T-helper 1 cell (primary cell): ENCODE measurements at places on chromosomes 2 and 18.

GRCh38 chr18:34820360-34821065, 110.4 kb downstream of the DTNA start:
- DNase-seq = no peak

- DNase-seq = no peak
These were observed 89.2 kb upstream of the CTDP1 start for GRCh38 chr18:79590191-79591031.

DNA sequence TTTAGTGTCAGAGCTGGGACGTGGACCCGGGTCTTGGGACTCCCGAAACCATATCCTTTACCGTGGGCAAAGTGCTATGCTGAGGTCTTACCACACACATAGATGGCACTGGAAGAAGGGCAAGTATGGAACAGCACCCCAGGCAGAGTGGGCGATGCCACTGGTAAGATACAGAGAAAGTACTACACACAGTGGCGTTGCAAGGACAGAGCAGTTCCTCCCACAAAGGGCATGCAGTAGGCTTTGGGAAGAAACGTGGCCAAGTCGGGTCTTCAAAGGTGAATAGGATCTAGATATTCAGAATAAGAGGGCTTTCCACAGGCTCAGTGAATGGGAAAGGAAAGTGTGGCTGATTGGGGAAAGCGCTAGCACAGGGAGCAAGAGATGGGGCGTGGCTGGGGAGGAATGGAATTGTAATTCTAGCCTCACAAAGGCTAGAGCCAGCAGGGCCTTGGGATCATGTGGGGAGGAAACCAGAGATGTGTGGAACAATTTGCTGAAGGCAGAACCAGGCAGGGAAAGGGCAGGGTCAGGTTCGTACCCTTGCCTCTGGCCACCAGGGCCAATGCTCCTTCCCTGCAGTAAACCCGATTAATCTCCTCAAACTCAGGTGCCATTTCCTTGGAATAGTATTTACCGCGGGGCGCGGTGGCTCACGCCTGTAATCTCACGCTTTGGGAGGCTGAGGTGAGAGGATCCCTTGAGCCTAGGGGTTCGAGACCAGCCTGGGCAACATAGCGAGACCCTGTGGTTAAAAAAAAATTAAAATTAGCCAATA, 36.0 kb downstream of the PCBP1 start:
- no peak for DNase-seq

DNA sequence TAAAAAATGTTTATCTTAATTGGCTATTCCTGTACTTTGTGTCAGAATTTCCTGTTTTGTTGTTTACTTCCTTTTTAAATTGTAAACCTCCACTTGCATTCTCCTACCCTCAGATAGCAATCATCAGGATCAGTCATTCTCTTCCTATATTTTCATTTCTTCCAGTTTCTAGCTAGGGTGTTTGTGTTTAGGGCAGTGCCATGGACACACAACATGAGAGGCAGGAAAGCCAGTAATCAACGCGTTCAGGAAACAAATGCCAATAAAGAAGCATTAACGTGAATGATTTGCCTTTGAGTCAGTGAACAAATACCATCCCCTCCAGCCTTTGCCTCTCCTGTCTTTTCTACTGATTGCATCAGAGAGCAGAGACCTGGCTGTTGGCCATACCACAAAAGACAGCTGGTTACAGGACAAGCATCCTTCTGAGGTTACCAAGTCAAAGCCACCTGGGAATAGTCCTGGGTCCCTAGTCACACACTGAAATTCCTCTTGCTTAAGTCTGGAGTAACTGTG, 56.7 kb upstream of the FHL2 start:
- DNase-seq = no peak

DNA sequence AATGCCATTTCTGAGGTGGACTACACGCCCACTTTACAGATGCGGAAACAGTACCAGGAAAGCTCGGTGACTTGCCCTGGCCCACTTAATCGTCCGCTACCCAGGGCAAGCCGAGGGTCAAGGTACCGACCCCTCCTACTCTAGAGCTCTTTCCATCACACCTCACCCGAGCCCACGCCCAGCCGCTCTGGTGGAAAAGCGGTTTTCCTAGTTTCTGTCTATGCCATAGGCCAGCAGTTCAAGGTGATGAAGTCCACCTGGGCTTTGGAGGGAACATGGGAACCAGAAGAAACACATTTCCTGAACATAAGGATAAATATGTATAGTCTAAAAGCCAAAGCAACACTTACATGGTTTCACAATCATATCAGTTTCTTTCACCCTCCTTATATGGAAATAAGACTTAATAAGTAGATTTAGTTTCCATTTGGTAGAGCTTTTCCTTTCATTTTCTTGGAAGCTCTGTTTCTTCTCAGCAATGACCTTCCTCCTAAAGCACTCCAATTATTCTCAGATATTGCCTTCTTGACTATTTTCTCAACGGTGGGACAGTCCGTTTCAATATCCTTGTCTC, 567 bp downstream of the VWA3B start:
- DNase-seq = no peak

DNA sequence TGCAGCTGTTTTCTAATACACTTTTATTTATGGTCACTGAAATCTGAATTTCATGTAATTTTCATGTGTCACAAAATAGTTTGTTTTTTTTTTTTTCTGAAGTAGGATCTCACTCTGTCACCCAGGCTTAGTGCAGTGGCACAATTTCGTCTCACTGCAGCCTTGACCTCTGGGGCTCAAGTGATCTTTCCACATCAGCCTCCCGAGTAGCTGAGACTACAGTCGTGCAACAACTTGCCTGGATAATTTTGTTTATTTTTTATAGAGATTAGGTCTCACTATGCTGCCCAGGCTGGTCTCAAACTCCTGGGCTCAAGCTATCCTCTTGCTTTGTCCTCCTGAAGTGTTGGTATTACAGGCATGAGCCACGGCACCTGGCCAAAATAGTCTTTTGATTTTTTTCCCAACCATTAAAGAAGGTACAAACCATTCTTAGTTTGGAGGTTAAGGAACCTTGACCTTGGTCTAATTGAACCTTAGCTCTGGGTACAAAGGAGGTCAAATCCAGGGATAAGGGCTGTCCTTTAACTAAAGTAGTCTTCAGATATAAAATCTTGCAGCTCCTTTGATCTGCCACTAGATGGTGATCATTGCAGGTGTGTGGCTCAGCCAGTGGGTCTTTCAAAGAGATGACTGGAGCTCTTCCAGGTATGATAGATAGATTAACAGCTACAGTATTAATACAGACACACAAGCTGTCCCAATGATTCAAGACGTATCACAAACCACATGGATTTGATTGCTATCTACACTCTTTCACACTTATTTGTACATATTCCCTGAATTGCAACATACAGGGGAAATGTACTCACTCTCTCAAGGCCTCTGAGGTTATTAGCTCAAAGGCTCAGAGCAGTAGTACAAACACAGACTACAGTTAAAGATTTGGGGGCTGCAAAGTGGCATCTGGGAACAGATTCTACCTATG, 4.7 kb upstream of the KRCC1 start:
- no peak for DNase-seq

DNA sequence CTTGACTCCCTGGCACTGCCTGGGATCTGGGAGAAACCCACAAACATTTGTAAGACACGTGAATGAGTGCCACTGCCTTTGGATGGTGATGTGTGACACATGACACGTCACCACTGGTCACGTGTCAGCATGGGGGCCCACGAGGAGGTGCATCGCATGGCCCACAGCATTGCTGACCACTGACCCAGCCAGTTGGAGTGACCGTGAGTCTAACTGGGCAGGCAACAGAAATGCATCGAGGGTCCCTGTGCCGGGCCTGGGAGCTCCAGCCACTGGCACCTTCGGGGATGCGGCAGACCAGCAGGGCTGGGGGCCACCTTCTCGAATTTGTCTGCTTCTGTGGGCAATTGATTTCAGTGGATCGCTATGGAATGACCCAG, 121.9 kb upstream of the HDAC4 start:
- no peak for DNase-seq

DNA sequence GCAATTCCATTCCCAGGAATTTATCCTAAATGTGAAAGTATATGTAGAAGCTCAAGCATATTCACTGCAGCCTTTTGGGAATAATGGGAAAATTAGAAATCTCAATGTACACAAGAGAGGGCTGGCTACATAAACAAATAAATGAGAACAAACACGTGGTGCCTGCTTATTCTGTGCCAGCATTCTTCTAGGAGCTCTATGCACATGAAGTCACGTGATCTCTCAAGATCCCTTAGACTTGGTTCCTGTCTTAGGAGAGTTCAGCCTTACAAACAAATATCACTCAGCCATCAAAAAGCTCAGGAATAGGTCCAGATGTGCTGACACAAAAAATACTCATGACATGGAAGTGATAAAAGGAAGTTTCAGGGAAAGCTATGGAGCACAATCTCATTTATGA, 92.9 kb upstream of the SP3 start:
- no peak for DNase-seq

GRCh38 chr2:143936848-143937722, 582.8 kb downstream of the ZEB2 start:
- no peak for DNase-seq

GRCh38 chr2:126656431-126657147, 631 bp downstream of the GYPC start:
- no peak for DNase-seq

GRCh38 chr2:229652796-229653195, 61.6 kb downstream of the DNER start:
- no peak for DNase-seq

DNA sequence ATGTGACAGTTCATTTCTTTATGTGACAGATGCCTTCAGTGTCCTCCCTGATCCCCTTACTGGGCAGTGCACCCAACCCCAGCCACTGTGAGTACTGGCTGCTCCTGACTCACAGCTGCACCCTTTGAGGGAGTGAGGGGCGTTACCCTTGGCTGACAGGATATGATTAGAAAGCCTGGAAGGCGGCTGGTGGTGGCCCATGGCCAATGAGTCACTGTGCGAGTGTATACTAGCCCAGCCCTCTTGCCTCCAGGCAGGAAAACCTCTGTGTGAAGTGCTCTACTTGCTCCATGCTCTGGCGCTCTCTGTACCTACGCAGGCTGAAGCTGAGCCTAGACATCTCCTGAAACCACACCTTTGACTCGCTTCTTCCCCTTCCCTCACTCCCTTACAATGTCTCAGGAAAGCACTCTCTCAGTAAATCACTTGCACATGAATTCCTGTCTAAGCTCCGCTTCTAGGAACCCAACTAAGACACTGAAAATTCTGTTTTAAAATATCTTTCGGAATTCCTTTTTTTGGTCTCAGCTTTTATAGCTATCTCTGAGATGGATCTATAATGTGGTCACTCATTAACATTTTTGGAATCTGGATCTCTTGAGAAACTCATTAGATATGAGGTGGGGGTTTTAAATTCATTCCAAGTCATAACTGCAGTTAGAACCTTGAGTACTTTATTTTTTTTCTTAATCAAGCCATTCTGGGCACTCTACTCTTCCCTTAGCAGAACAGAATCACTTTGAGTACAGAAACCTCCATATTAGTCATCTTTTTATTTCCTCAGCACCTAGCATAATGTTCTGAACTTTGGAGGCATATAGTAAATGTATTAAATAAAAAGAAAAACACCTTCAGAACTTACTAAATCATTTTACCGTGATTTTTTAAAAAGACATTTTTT, 25.3 kb upstream of the STAM2 start:
- DNase-seq = no peak

DNA sequence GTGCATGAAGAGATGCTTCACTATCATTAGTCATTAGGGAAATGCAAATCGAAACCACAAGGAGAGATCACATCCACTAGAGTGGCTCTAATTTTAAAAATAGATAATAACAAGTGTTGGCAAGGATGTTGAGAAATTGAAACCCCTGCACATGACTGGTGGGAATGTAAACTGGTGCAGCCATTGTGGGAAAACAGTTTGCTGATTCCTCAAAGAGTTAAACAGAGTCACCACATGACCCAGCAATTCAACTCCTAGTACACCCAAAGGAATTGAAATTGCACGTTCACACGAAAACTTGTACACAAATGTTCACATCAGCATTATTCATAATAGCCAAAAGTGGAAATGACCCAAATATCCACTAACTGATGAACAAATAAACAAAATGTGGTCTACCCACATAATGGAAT, 179.5 kb downstream of the BCL2 start:
- DNase-seq = no peak

DNA sequence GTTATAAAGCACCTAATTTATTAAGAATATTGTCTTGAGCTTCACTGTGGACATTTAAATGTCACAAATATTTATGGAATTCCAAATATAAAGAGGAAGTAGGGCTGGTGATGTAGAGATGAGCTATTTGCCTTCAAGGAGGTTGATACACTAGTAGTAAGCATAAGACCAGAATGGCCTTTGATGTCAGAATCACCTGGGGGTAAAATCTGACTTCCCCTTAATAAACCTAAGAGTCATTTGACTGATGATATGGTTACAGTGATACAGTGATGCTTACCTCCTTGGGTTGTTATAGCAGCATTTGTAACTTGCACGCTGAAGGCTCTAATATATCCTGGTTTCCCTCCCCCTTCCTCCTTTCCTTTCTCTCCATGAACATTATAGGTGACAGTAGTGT, 143.7 kb downstream of the CERS6 start:
- no peak for DNase-seq

GRCh38 chr2:42367835-42368234, 6.8 kb upstream of the COX7A2L start:
- DNase-seq = no peak

DNA sequence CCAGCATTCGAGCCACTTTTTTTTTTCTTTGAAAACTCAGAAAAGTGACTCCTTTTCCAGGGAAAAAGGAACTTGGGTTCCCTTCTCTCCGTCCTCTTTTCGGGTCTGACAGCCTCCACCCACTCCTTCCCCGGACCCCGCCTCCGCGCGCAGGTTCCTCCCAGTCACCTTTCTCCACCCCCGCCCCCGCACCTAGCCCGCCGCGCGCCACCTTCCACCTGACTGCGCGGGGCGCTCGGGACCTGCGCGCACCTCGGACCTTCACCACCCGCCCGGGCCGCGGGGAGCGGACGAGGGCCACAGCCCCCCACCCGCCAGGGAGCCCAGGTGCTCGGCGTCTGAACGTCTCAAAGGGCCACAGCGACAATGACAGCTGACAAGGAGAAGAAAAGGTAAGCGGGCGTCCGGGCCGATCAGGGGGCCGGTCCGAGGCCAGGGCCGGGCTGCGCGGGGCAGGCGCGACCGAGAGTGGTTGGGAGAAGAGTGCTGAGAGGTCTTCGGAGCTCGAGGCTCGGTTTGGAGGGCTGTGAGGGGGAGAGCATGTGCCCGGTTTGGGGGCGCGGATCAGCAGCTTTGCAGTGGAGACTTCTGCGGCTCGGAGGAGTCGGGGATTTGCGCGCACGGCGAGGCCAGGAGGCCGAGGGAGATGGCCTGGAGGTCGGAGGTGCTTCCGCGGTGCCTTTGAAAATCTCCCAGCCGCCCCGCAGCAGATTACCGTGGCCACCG, 502 bp downstream of the EPAS1 start:
- DNase-seq = peak; percentile 68

DNA sequence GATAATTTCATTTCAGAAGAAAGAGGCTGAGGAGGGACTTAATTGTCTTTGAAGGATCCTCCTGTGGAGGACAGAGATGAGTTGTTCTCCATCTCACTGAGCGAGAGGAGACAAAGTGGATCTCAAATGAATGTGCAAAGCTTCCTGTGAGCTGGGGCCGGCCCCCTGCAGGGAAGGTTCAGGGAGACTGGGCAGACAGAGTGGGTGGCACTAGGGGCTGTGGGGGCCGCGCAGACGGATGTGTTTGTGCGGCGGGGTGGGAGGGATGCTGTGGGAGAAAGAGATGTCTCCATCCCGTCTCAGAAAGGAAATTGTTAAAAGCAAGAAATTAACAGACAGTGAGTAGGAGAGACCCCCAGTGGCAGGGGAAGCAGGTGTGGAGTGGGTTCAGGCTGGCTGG, 29.1 kb downstream of the KLHL29 start:
- no peak for DNase-seq
